ENCODE measurements at places on chromosomes 3 and 15.

DNA sequence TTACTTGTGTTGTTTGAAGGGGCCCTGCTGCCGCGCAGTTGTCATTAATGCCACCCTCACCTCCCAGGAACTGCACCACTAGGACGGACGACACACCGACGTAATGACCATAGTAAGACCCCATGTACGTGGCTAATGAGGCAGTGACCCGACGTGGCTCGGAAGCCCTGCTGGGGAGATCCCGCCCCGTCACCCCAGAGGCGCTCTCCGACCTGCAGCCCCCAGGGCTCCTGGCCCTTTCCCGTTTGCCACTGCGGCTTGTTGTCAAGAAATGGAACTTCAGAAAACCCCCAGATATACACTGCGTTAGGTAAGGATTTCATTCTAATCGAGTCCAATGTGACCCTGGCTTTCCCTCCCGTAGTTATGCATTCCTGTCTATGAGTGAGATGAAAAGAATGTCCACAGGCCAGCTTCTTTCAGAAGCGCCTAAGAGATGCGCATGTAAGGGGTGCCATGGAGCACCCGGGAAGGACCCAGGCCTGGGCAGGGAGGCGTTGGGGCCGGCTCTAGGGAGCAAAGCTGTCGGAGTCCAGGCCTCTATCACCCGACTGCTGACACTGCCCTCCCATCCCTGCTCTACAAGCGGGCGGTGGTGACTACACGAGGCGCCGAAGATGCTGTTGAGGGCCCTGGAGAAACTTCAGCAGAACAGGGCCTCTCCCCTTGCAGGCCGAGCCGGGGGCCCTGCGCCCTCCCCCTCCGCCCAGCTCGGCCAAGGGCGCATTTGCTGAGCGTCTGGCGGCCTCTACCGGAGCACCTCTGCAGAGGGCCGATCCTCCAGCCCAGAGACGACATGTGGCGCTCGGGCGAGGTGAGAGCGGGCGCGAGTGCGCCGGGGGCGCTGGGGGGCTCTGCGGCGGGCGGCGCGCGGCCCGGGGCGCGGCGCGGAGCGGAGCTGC, at the start of gene GABRA5:
TSS of gene GABRA5 (plus strand) at position 765 of the 902 bp plus-strand sequence. CDS start 2,187 bp downstream, outside the sequence.
- DNase-seq, result no peak

DNA sequence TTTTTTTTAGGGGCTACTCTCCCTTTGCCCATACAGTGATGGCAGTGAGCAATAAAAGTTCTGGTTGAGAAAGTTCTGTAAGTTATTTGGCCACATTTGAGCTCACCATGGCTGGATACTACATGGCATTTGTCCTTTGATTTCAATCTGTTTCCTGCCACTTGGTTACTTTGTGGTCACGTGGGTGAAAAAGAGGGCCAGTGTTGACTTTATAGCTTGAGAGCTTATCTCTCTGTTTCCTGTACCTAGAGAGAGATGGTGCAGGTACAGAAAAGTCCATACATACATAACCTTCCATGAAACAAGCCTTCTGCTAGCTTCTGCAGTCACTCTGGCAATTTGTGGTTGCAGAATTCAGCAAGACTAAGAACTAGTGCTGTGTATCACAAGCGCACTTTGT, 23.4 kb upstream of the MECOM start:
- DNase-seq, result no peak

DNA sequence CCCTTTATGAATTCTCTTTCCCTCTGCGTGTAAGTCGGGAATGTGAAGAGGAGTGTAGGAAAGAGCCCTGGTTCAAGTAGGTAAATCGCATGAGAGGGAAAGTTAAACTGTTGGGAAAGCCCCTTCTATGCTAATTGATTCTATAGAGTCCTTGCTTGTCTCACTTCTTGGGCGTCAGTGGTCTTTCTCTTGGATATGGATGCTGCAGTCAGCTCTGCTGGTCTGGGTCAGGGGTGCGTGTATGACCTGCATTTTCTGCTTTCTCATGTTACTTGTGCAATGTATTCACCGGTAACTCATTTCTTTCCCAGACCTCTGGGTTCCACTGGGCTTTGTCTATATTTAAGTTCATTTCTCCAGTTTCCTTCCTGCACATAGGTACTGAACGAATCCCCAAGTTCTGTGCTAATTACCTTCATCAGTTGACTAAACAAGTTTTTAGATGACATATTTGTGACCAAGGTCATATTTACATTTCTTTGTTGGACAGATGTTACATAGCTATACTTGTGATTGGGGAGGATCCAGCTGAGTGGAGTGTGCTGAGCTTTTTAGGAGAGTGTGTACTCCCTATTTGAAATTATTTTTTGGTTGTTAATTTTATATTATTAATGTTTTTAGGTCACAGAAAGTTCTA, 1.4 kb downstream of the SETD5 start:
- no peak for DNase-seq

- no peak for DNase-seq
These were observed 1.3 kb downstream of the AMIGO3 start for GRCh38 chr3:49717959-49718857.

DNA sequence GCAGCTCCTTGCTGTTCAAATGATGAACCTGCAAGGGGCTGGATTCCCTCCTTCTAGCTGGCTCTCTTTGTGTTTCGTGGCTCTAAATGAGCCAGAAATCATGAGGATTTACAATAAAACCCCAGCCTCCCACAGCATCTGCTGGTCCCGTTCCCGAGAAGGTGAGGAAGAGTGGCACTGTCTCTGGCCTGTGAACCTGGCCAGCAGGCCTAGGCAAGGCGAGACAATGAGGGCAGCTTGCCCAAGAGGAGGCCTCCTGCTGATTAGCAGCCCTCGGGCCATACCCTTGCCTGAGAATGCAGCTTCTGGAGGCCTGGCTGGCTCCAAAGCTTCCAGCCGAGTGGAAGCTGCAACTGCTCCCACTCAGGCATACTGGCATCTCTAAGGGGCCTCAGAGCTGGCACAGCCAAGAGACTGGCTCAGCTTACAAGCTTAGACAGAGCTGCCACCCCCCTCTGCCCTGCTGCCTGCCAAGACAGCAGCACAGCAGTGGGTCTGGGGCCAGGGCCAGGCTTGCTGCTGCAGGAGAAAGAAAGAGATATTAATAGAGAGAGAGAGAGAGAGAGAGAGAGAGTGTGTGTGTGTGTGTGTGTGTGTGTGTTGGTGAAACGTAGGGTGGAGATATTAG, 76.5 kb downstream of the HMG20A start:
- no peak for DNase-seq

- no peak for DNase-seq
These were observed 41.9 kb downstream of the MEX3B start for GRCh38 chr15:82003916-82004315.

DNA sequence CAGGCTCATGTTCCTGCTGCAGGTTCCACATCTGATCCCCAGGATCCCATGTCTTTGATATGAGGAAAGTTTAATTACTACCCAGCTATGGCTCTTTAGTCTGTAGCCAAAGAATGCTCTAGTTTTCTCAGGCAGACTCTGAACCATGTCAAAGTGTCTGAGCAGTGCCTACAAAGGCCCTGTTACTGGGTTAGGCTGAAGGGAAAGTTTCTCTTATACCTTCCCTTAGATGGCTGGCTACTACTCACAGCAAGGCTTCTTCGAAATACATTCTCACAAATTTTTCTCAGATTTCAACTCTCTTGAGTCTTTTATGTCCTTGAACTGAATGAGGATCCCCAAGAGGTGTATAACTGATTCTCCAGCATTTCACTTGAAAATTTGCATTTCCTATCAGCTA, 102.4 kb downstream of the NR1D2 start:
- no peak for DNase-seq

DNA sequence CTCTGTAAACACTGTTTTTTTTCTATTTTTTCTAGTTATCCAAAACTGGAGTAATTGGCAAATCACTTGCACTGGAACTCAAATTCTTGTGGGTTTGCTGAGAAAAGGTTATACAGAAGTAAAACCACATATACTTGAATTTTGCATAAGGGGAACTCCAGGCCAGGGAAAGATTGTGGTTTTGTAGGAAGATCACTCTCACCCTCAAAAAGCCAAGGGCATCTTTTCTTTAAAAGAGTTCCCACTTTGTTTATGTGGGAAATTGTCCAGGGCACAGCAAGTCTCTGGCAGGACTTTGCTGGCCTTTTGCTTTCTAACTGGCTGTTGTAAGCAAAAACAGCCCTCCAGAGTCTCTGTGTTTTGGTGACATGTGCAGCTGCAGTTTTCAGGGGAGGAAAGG, 340.3 kb upstream of the RBMS3 start:
- DNase-seq, result no peak

DNA sequence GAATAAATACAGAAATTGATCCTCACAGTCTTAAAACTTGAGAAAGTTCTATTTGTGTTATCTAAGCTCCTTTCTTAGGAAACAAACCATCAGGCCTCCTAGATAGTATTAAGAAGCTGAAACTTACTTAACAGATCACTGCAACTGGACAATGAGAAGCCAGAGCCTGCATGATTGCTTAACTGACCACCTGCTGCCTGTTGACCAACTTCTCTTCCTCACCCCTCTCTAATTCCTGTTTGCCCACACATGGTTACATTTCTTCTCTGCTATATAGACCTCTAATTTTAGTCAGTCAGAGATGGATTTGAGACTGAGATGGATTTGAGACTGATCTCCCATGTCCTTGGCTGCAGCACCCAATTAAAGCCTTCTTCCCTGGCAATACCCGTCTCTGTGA, 13.5 kb downstream of the CCPG1 start:
- no peak for DNase-seq

GRCh38 chr3:106719583-106719982, 657.7 kb upstream of the CCDC54 start:
- no peak for DNase-seq

DNA sequence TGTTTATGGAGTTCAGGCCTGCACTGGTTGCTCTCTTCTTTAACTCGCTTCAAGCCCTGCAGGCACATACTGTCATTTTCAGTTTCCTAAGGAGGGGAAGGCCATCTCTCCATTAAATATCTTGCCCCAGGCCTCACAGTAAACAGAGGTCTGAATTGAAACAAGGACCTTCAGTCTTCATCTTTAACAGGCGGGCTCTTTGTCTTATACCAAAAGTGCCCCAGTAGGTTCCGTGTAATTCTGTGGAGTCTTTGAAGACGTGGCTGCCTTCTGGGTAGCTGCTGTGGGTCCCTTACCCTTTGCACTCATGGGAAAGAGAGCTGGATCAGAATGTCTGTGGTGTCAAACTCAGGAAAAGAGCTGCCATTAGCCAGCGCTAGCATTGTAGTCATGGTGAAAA, 161.2 kb downstream of the APBA2 start:
- DNase-seq, result no peak

DNA sequence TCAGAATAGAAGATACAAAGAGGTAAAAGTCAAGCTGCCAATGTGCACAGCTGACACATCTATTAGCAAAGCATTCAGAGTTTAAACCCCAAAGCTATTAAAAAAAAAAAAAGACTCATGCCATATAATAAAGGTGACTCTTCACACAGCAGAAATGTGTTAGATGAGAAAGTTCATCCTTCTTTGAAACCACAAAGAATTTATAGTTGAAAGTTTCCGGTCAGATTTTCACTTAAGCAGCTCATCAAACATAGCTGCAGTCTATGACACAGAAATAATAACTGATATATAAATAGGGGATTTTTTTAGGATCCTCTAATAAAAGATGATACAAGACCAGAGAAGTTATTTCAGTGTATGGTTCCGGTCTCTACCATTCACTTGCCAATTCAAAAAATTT, 76.6 kb downstream of the WWTR1 start:
- no peak for DNase-seq

All from left renal cortex interstitium (tissue), 4 donors.